ENCODE measurements at places on chromosomes 1 and 21.
A peak's percentile ranks its signal among the peaks of the same experiment; 100 is the strongest.

DNA sequence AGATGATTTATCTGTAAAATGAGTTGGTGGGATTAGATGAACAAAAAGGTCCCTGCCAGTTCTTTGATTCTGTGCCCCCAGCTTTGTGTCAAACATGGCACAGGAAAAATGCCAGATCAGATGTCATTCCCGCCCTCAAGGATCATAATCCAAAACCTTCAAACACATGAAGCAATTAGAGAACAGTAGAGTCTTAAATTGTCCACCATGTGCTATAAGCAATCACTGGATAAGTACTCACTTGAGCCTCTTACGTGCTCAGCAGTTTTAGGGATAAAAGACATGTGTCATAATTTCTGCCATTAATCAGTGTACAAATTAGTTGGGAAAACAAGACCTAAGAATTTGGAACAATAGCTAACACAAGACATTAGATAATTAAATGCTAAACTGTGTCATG is 15.4 kb upstream of the KIAA0040 start:
- DNase-seq: no peak

DNA sequence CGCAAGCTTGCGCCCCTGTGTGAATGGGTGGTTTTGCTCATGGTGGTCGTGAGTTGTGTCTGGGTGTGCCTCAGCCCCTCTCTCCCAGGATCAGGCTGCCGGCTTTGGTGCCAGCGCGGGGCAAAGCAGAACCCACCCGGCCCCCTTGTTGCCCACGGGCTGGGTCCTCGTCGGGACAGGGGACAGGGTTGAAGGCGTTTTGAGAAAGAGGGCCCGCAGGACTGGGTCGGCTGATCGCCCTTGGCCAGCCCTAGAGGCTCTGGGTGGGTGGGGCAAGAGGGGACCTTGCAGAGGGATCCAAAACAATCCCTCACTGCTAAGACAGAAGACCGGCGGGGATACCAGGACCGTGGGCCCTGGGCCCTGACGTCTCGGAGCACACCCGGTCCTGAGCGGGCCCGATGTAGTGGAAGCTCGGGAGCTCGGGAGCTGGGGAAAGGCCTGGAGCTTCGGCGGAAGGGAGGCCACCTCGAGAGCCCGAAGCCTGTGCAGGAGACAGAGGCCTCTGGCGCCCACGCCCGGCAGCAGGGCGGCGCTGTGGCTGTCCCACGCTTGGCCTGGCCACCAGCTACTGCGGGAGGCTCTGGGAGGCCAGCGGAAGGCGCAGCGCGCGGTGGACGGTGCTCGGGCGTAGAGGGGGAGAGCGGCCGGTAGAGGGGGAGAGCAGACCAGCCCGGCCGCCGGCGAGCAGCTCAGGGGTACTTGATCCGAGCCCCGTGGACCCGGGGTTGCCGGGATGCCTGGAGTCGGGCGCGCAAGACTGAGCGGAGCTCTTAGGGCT is 2.8 kb upstream of the ZNF678 start:
- no peak for DNase-seq

GRCh38 chr1:198030682-198031081 is 113.5 kb downstream of the LHX9 start:
- DNase-seq: no peak

DNA sequence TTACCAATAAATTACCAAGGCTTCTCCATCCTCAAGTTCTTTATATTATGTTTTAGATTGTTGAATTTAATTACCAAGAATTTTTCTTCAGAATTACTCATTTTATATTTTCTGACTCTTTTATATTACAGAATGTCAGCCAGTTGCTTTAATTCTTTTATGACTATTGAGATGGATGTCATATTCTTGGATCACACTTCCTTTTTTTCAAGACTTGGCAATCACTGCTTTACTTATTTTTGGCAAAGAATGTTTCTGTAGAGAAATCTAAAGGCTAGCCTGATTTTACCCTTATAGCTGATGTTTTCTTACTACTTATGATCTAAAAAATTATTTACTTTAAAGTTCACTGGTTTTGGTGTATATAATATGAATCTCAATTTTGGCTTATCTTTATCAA is 721.1 kb upstream of the TMPRSS15 start:
- DNase-seq: no peak

- no peak for DNase-seq
Observed at GRCh38 chr1:162444903-162445302, 33.0 kb upstream of the SH2D1B start.

DNA sequence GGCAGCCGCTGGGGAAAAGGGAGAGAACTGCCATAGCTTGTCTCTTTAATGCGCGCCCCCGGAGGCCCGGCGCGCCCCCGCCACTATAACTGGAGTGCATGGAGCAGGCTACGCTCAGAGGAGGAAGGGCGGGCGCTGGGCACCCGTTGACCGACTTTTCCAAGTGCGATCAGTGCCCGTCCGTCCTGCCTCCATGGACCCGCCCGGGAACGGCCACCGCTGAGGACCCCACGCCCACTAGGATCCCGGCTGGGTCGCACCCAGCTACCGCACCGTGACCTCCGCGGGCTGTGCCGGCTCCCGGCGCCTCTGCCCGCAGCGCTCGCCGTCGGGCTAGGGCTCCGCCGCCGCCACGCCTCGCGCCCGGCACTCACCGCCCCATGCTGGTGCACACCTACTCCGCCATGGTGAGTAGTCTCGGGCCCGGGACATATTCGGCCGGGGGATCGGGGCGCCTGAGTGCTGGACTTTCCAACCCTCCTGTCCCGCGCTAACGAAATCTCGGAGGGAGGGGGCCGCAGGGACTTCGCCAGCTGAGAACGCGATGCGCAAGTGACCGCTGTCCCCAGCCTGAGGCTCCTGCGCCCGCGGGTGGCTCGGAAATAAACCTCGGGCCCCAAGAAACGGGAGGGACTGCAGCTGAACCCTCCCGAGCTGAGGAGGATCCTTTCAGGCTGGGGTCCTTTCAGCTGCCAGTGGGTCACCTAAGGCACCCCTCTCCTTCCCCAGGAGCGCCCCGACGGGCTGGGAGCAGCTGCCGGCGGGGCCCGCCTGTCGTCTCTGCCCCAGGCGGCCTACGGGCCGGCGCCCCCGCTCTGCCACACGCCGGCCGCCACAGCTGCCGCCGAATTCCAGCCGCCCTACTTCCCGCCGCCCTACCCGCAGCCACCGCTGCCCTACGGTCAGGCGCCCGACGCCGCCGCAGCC is at the start of gene TFAP2E:
Gene TFAP2E (plus strand): TSS at position 117 of the 927 bp plus-strand sequence. CDS start 264 bp downstream, at position 381.
- no peak for DNase-seq

DNA sequence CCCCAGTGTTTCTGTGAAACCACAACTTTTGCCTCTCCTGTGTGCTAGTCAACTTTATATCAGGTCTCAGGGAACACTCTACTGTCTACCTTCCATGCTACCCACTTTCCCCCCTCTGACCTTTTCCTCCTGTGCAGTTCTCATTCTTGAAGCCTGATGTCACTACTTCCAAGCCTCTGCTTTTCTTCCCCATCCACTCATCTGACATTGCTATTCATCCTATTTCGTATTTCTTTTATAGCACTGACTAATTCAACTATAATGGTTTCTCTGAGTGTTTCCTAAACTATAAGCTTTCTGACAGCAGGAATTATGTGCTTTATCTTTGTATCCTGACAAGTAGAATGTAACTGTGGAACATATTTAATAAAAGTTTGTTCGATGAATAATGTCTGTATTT is 18.2 kb upstream of the DPH5 start:
- DNase-seq: no peak

GRCh38 chr1:4854367-4854766 is 200.0 kb downstream of the AJAP1 start:
- no peak for DNase-seq

GRCh38 chr1:102434421-102434820 is 437.7 kb upstream of the OLFM3 start:
- DNase-seq: no peak

DNA sequence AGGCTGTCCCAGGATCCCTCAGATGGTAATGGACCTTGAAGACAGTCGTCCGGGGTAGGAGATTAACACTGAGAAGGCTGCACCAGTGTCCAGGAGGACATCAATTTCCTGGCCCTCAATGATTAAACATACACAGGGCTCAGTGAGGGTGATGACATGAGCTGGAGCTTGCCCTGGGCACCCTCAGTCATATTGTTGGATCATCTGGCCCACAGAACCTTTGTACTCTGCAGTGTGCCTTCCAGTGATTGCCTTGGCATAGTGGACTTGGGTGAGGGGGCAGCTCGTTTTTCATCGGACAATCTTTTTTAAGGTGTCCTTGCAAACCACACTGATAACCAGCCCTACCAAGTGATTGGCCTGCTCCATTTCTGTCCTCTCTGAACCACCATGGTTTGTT is 111.1 kb upstream of the SGIP1 start:
- no peak for DNase-seq

DNA sequence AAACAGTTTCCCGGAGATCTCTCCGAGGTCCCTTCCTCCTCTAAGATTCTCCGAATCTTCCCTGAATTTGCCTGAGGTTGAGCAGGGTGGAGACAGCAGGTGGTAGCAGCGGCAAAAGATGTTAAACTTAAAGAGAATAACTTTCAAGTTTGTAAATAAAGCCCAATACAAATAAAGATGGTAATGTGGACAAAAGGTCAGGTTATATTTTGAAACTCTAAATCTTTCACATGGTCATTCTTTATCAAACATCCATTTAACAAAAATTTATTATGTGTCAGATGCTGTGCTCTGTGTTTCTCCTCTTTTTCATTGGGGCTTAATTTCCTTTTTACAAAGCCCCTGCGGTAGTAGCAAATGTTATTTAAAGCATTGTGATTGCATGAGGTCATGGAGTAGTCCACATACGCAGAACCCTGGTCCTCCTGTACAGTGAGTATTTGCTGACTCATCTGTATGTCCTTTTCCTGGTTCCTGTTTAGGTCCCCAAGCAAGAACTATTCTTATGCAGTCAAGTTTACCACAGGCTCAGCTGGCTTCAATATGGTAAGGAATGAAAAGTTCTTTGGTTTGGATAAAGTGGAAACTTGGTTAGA is 119.2 kb downstream of the ITSN1 start:
- no peak for DNase-seq

GRCh38 chr1:21451212-21451611 is 11.3 kb downstream of the NBPF3 start:
- no peak for DNase-seq

DNA sequence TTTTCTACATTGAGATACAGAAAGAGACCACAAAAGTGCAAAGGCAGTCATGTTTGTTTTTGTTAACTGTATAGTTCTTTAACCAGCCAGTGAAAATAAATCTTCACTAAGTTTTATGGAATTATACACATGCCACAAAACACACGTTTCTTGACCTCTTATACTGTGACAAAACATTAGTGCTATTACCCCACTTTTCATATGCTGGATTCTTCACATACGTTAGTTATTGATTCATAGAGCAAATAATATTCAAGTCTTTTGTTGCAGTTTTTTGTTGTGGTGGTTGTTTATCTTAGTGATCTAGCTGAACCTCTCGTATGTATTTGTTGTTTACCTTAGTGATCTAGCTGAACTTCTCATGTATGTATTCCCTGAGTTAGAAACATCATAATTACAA is 28.0 kb downstream of the LYPLAL1 start:
- no peak for DNase-seq

DNA sequence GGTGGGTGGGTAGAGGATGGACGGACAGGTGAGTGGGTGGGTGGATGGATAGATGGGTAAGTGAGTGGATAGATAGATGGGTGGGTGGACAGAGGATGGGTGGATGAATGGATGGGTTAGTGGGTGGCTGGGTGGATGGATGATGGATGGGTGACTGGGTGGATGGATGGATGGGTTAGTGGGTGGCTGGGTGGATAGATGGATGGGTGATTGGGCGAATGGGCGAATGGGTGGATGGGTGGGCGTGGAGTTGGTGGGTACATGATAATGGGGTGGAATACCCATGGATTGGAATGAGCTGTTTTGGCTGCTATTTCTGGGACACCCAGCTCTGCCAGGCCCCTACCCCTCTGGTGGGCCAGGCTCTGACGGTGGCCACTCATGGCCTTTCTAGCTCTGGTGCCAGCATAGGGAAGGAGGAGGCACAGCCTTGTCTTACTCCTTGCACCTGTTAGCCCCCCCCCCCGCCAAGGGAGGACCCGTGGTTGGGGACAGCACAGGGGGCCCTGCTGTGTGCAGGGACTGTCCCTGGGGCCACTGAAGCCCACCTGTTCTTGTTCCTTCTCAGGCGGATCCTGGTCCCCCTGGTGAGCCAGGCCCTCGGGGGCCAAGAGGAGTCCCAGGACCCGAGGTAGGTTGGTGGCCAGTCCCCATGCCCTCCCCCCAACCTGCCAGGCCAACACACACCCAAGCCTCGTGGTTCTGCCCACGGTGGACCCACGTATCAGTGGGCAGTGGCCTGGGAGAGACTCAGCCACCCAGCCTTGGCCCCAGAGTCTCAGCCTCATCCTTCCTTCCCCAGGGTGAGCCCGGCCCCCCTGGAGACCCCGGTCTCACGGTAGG is 26.4 kb downstream of the COL6A2 start:
- DNase-seq: no peak

GRCh38 chr1:185049670-185050069 is 4.3 kb downstream of the RNF2 start:
- no peak for DNase-seq

GRCh38 chr21:14382486-14382834 is 486 bp downstream of the HSPA13 start:
- peak; percentile 26 for DNase-seq

DNA sequence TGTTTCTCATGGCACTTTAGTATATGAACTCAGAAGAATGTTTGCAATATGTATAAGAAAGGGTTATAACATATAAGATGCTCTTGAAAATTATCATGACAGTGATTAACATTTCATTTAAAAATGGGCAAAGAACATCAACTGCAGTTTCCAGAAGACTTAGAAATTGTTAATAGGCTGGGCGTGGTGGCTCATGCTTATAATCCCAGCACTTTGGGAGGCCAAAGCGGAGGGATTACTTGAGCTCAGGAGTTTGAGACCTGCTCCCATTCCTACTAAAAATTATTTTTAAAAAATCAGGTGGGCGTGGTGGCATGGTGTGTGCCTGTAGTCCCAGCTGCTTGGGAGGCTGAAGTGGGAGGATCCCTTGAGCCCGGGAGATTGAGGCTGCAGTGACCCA is 23.1 kb downstream of the MTF2 start:
- no peak for DNase-seq

DNA sequence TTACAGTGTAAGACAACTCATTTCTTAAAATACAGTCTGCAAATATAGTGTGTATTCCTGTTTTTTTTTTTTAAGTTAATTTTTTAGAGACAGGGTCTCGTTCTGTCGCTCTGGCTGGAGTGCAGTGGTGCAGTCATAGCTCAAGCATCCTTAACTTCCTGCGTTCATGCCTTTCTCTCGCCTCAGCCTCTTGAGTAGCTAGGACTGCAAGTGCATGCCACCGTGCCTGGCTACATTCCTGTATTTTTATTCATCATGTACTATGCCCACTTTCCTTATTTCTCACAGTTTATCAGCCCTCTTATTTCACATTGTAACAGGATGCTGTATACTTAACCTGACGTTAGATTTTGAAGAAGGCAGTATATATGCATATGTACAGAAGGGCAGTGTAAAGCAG is 26.7 kb downstream of the MIER1 start:
- no peak for DNase-seq

- no peak for DNase-seq
Observed at GRCh38 chr1:228110556-228110955, 1.5 kb upstream of the MRPL55 start.

DNA sequence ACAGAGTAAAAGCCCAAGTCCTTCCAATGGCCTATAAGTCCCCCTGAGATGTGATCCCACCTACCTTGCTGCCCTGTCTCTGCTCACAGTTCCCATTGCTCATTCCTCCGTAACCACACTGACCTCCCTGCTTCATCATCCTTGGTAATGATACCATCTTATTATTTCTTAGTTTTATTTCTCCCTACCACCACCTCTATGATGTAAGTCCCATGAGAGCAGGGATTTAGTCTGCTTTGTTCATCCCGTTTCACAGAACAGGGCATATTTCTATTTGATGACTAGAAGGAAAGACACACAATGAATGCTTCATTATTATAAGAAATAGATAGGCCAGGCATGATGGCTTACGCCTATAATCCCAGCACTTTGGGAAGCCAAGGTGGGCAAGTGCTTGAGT is 22.5 kb downstream of the NIBAN1 start:
- no peak for DNase-seq
